ENCODE measurements at places on chromosomes 16 and 17.

DNA sequence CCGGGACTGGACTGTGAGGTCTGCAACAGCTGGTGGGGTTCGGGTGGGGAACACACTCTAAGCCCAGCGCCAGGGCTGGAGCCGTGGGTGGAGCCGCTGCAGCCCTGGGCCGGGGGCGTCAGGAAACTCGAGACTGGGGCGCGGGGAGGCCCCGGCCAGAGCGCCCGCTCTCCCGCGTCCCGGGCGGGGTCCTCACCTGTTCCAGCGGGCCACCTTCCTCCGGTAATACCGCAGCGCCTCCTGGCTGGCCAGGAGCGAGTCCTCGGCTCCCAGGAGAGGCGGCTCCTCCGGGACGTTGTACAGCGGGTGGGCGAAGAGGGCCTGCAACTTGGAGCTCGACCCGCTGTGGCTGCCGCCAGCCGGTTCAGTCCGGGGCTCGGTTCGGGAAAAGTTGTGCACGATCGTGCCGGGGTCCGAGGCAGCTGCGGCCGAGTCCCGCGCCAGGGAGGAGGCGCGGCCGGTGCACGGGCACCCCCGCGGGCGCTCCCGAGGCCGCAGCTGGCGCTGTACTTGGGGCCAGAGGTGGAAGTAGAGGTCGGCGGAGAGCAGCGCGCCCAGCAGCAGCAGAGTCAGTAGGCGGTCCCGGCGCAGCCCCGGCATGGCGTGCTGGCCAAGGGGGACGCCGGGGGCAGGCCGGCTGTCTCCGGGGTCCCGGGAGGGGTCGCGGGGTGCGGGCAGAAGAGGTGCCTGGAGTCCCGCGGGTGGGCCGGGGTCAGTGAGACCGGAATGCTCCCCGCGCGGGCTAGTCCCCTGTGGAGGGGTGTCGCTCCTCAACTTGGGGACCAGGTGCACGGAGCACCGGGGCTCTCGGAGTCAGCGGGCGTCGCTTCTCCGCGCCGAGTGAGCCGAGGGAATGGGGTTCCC, 868 bp downstream of the FAM20A start:
- no peak for DNase-seq

- peak; percentile 6 for DNase-seq
Measured at GRCh38 chr16:77579351-77579891, 142.9 kb upstream of the NUDT7 start.

DNA sequence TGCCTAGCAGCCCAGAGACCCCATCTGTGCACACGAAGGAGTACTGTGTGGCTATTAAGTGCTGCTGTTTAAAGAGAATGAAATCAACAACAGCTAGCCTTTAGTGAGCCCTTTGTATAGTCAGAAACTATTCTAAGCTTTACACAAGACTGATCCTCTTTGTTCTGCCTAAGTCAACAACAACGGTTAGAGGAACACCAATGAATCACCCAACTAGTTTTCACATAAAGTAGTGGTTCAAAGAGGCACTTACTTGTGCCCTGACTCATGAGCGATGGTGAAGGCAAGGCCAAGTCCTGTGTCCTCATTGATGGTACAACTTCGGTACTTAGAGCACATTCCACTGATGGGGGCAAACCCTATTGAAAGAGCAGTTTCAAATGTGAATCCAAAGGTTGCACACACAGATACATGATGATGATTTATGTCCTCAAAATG, 75.8 kb downstream of the ADAMTS18 start:
- no peak for DNase-seq

DNA sequence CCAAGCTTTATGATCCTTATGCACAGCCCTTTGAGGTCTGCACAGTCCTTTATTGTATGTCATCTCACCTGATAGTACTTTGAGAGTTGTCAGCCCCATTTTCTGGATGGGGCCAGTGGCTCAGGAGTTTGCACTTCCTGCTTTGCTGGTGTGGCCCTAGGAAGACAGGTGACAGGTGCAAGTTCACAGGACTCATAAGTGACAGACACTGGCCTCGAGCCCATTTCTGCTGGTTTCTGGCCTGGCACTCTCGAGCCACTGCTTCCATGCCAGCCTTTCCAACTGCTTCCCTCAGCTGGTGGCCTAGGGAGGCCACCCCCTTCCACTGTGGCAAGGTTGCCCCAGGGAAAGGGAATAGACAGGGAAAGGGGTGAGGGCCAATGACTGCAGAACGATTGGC, 84.4 kb upstream of the CCL1 start:
- DNase-seq: no peak

DNA sequence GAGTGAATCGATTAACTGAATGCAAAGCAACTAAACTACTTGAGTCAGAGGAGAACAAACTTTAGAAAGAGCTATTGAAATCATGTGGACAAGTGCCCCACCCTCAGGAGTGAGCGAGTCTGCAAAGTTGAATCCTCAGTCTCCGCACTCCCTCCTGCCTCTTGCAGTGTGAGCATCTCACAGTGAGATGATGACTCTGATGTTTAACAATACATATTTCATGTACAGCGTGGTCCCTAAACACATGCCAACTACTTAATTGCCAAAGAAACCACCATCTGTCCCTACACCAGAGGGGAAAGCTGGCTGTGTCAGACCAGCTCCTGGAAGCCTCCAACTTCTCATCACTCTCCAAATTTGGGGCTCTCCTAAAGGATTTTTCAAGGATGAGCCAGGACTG, 31.2 kb downstream of the PIMREG start:
- DNase-seq: no peak

- DNase-seq: peak; percentile 77
Measured at GRCh38 chr17:78925234-78925633, at the start of gene TIMP2. Gene TIMP2 (minus strand): TSS chr17:78925387. CDS start chr17:78925088, 299 bp downstream.

DNA sequence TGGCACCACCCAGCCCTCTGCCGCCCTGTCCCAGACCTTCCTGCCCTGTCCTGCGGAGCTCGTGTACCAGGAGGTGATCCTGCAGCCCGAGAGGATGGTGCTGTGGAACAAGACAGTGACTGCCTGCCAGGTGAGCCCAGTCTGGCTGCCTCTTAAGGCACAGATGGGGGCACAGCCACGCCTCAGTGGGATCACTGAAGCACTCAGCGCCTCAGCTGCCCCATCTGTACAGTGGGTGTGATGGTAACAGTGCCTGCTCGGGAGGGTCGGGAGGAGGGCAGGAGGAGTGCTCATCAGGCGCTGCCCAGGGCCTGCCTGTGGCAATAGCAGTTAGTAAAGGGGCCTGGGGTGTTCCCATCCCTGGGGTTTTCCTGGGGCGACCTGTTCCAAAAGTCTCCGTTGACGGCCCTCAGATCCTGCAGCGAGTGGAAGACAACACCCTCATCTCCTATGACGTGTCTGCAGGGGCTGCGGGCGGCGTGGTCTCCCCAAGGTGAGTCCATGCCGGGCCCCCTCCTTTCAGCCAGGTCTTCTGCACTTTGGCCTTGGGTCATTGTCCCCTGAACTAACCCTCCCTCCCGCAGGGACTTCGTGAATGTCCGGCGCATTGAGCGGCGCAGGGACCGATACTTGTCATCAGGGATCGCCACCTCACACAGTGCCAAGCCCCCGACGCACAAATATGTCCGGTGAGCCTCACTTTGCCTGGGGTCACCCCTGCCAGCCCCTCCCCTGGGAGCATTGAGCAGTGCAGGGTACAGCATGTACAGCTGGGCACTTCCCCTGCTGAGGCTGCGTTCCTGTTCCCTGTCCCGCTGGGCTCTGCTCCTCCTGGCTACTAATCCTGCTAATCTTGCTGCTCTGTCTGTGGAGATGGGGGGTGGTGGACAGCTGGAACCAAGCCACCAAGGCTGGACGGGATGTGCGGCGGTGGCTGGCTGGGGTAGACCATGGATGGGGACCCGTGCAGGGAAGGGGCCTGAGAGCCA, 4.5 kb upstream of the TCAP start:
- no peak for DNase-seq

DNA sequence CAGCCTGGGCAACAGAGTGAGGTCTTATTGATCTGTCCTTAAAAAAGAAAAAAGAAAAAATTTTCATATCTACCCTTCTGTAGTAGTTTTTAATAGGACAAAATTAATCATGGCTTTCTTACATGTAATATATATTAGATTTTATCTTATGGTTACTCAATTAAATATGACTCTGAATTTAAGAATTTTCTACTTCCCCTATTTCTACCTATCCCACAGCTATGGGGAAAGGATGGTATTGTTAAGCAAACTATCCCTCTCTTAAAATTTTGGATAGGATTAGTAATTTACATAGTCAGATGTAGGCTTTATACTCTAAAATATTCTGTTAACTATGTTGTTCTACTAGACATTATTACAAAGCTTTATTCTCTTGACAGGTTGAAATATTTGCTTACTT, 62.5 kb downstream of the NQO1 start:
- DNase-seq: no peak

DNA sequence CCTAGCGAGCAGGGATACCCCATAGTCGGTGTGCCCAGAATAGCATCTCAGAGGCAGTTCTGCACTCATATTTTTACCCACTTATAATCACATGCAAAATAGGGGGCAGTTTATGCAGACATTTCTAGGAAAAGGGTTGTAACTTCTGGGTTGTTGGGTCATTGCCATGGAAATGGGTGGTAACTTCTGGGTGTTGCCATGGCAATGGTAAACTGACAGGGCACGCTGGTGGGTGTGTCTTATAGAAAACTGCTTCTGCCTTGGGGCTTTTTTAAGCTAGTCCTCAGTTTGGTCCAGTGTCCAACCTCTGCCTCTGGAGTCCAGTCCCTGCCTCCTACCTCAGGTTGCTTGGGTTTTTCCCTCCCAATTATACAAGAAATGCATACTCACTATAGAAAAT, 7.4 kb upstream of the SPAG9 start:
- no peak for DNase-seq

DNA sequence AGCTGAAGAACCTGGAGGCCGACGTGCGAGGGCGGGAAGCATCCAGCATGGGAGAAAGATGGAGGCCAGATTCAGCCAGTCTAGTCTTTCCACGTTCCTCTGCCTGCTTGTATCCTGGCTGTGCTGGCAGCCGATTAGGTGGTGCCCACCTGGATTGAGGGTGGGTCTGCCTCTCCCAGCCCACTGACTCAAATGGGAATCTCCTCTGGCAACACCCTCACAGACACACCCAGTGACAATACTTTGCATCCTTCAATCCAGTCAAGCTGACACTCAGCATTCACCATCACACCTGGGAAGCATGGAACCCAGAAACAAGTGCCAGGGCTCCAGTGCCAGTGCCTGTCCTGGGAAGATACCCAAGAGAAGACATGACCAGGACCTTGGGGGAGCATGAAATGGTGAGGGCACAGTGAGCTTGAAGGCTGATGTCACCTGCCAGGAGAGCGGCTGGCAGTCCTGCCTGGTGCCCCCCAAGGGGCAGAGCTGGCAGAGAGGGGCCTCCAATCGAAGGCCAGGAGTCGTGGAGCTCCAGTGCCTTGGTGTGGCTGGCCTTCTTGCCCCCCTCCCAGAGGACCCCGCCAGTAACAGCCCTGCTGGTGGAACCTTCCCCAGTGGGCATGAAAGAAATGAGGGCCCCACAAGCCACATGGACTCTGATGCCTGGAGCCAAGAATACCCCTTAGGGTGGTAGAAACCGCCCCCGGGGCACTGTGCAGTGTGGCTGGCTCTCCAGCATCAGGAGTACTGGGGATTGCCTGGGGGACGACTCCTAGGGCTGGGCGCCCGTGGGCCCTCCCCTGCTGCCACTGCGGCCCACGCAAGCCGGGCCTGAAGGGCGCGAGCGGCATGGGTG, 643 bp upstream of the NPB start:
- no peak for DNase-seq

DNA sequence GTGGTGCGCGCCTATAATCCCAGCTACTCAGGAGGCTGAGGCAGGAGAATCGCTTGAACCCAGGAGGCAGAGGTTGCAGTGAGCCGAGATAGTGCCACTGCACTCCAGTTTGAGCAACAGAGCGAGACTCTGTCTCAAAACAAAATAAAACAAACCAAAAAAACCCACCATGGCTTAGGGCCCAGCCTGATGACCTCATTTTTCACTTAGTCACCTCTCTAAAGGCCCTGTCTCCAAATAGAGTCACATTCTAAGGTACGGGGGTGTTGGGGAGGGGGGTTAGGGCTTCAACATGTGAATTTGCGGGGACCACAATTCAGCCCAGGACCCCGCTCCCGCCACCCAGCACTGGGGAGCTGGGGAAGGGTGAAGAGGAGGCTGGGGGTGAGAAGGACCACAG, 1.4 kb upstream of the STH start:
- no peak for DNase-seq

GRCh38 chr17:40617678-40618240, 29.9 kb downstream of the SMARCE1 start:
- DNase-seq: no peak

GRCh38 chr17:59349178-59349577, 17.7 kb downstream of the YPEL2 start:
- DNase-seq: no peak

GRCh38 chr16:69471121-69471520, 46.7 kb downstream of the CYB5B start:
- no peak for DNase-seq

GRCh38 chr17:79916991-79917901, 78.0 kb upstream of the CBX4 start:
- no peak for DNase-seq

DNA sequence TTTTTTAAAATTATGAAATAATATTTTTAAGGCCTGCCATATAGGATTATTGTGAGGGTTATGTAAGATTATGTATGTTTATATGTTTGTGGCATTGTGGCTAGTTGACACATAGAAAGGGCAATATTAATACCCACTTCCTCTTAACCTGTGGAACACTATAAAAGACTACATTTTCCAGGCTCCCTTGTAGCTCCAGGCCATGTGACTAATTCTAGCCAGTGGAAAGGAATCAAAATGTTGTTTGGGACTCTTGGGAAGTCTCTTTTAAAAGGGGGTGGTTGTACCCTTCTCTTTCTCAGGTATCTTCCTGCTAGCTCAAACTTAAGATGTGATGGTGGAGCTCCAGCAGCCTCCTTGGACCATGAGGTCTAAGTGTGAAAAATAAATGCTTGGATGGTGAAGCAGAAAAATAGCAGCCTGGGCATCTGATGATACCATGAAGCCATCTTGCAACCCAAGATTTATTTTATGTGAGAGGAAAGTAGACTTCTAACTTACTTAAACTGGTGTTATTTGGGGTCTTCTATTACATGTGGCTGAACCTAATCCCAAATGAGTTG, 39.2 kb downstream of the TEKT5 start:
- no peak for DNase-seq

Data from NCI-H1092 (cell line).